Activated CD4-positive, alpha-beta memory T cell treated with anti-CD3 and anti-CD28 coated beads, Interleukin-2, amount 10 ng/mL, durations not matched to agents 7 days and 5 days (primary cell): ENCODE measurements at places on chromosomes 12 and 14. TPM values are rescaled to one million over a fixed set of nuclear protein-coding genes. Genes with fewer than 3 reads are reported as not detected.

GRCh38 chr12:57173089-57173488, 25.7 kb upstream of the LRP1-AS start:
- H3K27me3 ChIP-seq = no peaks in the 10 kb centered on the region
- H3K4me3 ChIP-seq = no peak overlapping the region
- no peaks in the 10 kb centered on the region for H3K4me1 ChIP-seq

DNA sequence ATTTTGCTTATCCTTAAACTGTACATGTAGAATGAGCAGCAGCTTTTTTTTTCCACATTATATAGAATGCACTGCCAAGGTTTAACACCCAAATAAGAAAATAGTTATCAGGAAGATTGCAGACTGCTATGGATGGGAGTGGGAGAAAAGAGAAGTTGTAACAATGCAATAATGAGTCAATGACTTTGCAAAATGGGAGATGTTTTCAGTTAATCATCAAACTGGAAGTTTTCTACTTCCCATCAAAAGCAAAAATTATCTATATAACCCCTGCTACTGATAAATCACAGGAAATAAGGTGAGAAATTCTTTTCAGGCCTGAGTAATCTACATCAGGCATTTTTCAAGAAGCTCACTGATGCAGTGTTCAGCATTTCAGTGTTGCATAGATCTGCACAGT, 309.1 kb downstream of the GXYLT1 start:
- H3K4me3 ChIP-seq = no peak overlapping the region
- peaks cover 2% of the 10 kb centered on the region for H3K27me3 ChIP-seq
- no peak overlapping the region for H3K27ac ChIP-seq
- no peak for DNase-seq
- H3K4me1 ChIP-seq = no peaks in the 10 kb centered on the region

DNA sequence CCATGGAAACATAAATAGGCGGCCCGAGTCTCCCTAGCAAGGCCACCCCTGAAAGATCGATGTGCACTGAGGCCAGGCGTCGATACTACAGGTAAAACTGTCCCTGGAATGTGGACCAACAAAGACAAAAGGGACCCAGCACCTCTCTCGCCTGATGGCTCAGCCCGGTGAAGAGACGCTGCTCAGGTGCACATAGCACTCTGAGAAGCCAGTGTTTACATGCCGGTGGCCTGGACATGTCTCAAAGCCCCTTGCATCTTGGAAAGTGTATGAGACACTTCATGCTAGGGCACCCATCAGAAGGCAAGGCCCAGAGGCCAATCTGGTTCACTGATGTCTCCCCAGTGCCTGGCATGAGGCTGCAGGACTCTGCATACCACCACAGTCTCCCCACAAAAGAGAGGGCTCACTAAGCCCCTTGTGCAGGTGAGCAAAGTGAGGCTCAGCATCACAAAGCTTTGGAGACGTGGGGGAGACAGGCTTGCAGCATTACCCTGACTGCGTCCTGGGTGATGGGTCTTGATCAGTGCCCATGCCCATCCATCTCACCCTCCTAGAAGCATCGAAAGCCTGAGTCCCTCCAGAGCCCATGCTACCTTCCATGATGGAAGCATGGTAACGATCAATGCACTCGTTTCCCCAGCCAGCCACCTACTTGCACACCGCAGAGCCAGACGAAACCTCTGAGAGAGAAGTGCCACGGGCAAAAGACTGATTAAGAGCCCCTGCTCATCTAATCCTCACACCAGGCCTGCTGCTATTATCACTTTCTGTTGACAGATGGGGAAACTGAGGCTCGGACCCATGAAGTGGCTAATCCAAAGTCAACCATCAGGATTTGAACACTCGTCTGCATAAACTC, 16.1 kb downstream of the BCL11B start:
- no peaks in the 10 kb centered on the region for H3K27me3 ChIP-seq
- peak overlapping the region; percentile 100 for H3K27ac ChIP-seq
- peaks cover 93% of the 10 kb centered on the region for H3K36me3 ChIP-seq
- DNase-seq = peak; percentile 28
- peak overlapping the region; percentile 99 for H3K4me3 ChIP-seq

DNA sequence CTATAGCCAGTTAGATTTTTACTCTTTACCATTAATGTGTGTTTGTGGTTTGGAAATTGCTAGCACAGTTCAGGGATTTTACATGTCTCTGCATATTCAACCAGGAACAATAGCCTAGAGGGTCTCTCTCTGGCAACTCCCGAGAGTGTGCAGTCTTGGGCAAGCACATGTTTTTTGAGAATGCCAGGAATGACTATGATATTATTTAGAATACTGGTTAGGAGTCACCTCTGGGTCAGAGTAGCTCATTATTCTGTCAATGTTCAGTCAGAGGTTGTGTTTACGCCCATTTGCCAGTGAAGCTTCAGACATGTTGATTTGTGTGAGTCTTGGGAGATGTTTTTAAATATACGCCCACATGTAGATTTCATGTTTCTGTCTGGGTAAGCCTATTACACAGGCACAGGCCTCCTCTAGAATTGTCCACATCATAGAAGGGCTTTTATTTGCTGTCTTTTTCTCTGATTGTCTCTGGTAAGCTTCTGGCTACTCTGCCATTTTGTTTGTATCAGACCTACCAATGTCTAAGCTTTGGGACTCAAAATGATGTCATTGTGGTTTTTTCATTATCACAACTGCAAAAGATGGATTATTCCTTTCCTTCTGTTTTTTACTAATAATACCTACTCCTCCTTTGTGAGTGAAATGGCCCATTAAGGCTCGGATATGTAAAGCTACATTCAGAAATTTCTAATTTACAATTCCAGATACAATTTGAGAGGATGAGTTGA, 203.1 kb upstream of the PPFIA2 start:
- no peak overlapping the region for H3K4me3 ChIP-seq
- H3K4me1 ChIP-seq = no peaks in the 10 kb centered on the region
- no peak overlapping the region for H3K27ac ChIP-seq
- no peaks in the 10 kb centered on the region for H3K36me3 ChIP-seq
- no peak for DNase-seq

CAPS2 gene
- total RNA-seq = 4.1 TPM

RNASE13 gene
- not detected for total RNA-seq
